ENCODE measurements at places on chromosomes 12 and 14.

DNA sequence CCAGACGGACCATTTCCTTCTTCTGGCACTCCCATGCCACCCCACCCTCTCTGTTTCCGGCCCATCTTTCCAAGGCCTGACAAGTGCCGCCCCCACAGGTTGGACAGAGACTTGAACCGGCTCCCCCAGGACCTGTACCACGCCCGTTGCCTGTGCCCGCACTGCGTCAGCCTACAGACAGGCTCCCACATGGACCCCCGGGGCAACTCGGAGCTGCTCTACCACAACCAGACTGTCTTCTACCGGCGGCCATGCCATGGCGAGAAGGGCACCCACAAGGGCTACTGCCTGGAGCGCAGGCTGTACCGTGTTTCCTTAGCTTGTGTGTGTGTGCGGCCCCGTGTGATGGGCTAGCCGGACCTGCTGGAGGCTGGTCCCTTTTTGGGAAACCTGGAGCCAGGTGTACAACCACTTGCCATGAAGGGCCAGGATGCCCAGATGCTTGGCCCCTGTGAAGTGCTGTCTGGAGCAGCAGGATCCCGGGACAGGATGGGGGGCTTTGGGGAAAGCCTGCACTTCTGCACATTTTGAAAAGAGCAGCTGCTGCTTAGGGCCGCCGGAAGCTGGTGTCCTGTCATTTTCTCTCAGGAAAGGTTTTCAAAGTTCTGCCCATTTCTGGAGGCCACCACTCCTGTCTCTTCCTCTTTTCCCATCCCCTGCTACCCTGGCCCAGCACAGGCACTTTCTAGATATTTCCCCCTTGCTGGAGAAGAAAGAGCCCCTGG lies 1.2 kb upstream of the CMTM5 start:
- DNase-seq = no peak

DNA sequence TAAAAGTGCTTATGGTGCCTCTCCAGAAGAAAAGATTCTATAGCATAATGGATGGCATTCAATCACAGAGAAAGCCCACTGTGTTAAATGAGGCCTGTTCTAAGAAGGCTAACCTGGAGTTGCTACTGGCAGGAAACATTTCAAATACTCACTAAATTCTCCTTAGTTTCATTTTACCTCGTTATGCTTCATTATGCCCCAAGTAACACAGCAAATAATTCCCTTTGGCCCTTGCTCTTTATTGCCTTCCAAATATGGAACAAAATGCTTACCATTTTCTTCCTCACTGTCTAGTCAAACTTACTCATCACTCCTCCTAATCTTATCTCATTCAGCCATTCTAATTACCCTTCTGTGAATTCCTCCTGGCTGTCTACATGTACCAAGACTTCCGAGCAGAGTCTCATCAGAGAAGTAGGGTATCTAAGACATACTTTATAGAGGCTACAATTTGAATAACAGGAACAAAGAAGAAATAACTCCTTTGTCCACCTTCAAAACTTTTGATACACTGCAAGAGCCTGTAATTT lies 292.1 kb upstream of the CLEC14A start:
- no peak for DNase-seq

DNA sequence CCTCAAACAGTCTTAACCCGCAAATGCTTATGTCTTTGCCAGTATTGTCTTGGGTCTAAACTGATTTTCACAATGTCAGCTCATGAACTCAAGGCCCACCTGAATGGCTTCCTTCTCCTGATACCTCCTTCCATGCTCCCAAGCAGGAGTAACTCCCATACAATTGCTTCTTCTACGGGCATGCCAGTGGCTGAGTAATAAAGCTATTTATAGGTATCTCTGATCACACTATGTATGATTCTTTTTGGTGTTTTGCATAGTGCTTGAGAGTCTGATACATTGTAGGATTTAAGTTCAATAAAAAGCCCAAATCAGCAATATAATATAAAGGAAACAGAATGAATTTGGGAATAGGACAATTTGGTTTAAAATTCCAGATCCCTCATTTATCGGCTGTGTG lies 235.0 kb upstream of the DCN start:
- DNase-seq = no peak

DNA sequence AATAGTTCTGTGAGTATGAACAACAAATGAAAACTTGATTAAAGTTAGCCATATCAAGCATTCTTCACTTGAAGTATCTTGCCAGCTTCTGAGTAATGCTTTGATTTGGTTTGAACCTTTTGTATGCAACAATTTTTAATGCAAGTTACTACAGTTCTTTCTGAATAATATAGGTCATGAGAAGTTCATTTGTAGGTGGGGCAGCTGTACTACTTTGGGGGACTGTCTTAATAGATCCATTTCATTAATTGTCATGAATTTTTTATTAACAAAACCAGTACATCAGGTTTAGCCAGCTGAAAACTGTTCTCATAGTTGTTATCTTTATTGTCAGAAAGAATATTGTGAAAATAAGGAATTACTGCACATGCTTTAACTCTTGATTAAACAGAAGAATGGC lies 142.7 kb downstream of the FOXA1 start:
- DNase-seq = no peak

DNA sequence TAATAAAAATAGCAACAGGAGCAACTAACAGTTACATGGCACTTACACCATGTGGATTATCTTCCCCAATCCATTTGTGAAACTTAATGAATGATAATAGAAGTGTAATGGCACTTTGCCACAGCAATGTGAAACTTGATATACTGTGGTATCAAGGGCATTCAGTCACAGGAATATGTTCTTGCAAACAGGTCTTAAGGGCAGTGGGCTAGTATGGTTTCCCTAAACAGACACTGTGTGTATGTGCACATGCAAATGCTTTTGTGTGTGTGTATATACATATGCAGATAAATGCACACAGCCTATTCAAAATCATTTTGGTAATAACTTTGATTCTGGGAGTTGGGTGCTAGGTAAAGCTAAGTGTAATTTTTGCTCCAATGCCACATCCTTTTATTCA lies 26.2 kb upstream of the ARHGAP5 start:
- DNase-seq = no peak

DNA sequence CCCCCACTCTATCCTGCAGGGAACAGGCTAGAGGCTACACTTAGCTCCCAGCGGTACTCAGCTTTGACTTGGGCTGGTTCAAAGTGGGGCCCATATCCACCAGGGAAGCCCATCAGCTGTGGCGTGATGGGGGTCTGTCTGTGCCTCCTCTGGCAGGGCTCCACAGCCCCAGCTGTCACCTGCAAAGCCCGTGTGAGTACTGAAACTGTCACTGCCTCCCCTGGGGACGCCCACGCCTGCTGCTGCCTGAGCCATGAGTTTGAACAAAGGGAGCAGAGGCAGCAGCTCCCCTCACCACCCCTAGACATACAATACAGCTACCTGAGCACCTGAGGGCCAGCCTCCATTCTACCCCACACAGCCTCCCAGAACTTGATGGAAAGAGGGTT lies 5.0 kb downstream of the REM2 start:
- DNase-seq = no peak

DNA sequence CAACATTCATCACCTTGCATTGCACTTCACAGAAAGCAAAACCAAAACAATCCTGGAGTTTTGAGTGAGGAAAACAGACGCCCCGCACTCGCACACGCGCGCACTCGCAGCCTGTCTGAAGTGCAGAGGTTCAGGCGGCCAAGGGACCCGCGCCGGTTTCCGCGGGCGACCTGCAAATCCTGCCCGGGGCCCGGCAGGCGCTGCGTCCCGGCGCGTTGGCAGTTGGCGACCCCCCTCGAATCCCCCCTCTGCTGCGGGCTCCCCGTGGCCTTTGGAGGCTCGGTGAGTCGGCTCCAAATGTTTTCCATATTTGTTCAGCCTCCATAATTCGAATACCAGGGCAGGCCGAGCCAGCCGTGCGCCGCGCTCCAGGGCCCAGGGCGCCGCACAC lies at the start of gene SSPN:
Gene SSPN (plus strand): TSS at position 324 of the 391 bp plus-strand sequence. CDS start 100 bp downstream, outside the sequence.
- peak; percentile 33 for DNase-seq

DNA sequence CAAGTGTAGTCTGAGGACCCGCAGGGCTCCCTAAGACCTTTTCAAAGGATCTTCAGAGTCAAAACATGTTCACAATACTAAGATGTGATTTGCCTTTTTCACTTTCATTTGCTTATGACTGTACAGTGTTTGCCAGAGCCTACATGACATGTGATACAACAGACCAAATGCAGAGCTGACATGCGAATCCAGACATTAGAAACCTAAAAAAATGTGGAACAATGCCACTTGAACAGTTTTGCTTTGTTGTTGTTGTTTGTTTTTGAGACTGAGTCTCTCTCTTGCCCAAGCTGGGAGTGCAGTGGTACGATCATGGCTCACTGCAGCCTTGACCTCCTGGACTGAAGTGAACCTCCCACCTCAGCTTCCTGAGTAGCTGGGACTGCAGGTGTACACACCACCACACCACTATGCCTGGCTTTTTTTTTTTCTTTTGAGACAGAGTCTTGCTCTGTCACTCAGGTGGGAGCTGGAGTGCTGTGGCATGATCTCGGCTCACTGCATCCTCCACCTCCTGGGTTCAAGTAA lies 5.3 kb upstream of the RAB35 start:
- DNase-seq = no peak

Measured in HEK293T (cell line).